ENCODE measurements at places on chromosomes 13 and 19.

DNA sequence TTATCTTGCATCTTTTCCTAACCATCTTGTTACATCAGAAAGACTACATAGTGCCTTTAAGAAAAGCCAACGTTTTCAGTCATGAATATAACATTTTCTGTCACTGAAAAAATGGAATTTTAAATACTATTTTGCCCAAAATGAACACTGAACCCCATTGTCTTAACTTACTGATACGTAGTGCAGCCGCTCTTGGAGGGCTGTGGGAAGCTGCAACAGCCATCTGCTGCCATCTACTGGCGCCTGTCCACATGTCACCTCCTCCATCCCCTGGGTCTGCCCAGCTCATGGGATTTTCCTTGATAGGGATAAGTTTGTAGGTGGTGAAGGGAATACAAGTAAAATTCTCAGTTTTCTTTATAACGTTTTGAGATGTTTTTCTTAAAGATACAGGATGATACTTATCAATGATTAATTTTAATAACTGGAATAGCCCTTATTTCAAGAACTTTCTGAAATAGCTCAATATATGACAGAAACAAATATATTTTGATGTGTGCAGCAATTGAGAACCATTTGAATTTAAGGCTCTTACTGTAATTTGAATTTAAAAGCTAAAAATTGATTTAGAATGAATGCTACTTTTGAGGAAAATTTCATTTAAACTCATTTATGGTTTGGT is 73.7 kb downstream of the GGACT start:
- no peaks in the 10 kb centered on the region for H3K4me1 ChIP-seq
- no peaks in the 10 kb centered on the region for H3K27me3 ChIP-seq
- peak; percentile 76 for DNase-seq

- H3K27ac ChIP-seq = peak overlapping the region; percentile 68
- DNase-seq = peak; percentile 40
- peaks cover 32% of the 10 kb centered on the region for H3K4me1 ChIP-seq
- no peak overlapping the region for H3K4me3 ChIP-seq
- no peaks in the 10 kb centered on the region for H3K36me3 ChIP-seq
Measured at GRCh38 chr19:44684892-44685863, 13.8 kb upstream of the CEACAM16 start.

DNA sequence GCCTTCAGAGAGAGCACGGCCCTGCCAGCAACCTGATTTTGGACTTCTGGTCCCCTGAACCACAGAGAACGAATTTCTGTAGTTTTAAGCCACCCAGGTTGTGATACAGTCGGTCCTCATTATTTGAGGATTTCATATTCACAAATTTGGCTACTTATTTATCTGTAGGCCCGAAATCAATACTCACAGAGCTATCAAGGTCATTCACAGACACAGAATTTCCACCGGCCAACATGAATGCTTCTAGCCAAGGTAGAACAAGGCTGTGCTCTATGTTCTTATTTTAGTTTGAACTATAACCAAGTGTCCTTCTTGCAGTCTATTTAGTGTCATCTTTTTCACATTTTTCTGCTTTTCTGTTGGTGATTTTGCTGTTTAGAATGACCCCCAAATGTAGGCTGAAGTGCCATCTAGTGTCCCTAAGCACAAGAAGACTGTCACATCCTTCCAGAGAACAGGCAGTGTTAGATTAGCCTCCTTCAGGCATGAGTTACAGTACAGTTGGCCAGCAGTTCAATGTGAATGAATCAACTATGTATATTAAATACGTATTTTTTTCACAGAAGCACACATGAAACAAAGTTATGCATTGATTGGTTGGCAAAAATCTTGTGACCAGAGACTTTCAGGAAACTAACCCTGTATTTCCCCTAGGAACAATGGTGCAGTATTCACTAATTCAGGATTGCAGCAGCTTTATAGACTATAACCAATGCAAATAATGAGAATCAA is 63.5 kb downstream of the C13orf42 start:
- DNase-seq = no peak
- H3K27ac ChIP-seq = no peak overlapping the region
- H3K4me3 ChIP-seq = no peak overlapping the region
- no peaks in the 10 kb centered on the region for H3K27me3 ChIP-seq
- H3K4me1 ChIP-seq = no peaks in the 10 kb centered on the region

DNA sequence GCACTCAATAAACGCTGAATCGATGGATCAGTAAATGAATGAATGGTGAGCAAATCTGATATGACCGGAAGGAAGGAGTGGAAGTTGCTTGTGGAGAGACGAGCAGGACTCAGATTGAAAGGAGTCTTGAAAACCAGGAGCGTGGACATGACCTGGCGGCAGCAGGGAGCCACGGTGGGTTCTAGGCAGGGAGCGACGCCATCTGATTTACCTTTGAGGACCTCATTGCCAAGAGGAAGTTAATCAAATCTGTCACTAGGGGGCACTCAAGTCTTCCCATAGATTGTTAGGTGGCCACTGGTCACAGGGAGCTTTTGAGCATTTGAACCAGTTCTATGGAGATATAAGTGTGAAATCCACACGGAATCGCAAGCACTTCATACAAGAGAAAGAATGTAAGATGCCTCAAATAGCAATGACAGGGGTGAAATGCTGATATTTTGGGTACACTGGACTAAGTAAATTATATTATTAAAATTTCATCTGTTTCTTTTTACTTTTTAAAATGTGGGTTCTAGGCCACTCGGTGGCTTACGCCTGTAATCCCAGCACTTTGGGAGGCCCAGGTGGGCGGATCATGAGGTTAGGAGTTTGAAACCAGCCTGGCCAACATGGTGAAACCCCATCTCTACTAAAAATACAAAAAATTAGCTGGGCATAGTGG is 9.2 kb upstream of the FBN3 start:
- peaks cover 14% of the 10 kb centered on the region for H3K4me1 ChIP-seq
- H3K27me3 ChIP-seq = no peaks in the 10 kb centered on the region
- DNase-seq = peak; percentile 72
- H3K27ac ChIP-seq = no peak overlapping the region

DNA sequence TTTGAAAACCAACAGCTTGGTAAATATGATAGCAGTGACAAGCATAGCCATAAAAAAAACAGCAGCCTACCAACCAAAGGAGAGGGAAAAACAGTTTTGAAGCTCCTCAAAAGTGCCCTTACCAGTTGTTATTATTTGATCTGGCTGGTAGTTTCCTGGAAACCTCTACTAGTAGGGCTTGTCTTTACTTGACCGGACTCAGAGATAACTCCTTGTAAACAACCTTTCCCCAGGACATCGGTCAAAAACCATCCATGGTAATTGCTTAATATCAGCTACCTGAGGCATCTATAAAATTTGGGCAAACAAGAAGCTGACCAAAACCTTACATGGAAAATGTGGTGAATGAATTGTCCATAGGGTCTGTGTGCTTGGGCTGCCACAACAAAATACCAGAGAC is 210.9 kb downstream of the FGF14 start:
- H3K4me3 ChIP-seq = no peak overlapping the region
- no peaks in the 10 kb centered on the region for H3K4me1 ChIP-seq
- H3K27me3 ChIP-seq = no peaks in the 10 kb centered on the region
- H3K36me3 ChIP-seq = no peaks in the 10 kb centered on the region
- H3K27ac ChIP-seq = no peak overlapping the region

- H3K27me3 ChIP-seq = no peaks in the 10 kb centered on the region
- DNase-seq = no peak
- H3K4me3 ChIP-seq = no peak overlapping the region
- no peaks in the 10 kb centered on the region for H3K4me1 ChIP-seq
Measured at GRCh38 chr19:29145756-29146155, 67.2 kb downstream of the UQCRFS1 start.

- H3K27ac ChIP-seq = peak overlapping the region; percentile 98
- H3K4me1 ChIP-seq = peaks cover 70% of the 10 kb centered on the region
- H3K27me3 ChIP-seq = no peaks in the 10 kb centered on the region
- peak overlapping the region; percentile 93 for H3K4me3 ChIP-seq
- H3K36me3 ChIP-seq = peaks cover 4% of the 10 kb centered on the region
- DNase-seq = peak; percentile 73
Measured at GRCh38 chr19:6740589-6741343, 1.3 kb downstream of the TRIP10 start.

GRCh38 chr13:51999510-51999911 is 11.7 kb downstream of the ATP7B start:
- DNase-seq = peak; percentile 81
- H3K4me1 ChIP-seq = peaks cover 30% of the 10 kb centered on the region
- H3K27me3 ChIP-seq = no peaks in the 10 kb centered on the region
- no peak overlapping the region for H3K4me3 ChIP-seq
- no peaks in the 10 kb centered on the region for H3K36me3 ChIP-seq
- no peak overlapping the region for H3K27ac ChIP-seq

DNA sequence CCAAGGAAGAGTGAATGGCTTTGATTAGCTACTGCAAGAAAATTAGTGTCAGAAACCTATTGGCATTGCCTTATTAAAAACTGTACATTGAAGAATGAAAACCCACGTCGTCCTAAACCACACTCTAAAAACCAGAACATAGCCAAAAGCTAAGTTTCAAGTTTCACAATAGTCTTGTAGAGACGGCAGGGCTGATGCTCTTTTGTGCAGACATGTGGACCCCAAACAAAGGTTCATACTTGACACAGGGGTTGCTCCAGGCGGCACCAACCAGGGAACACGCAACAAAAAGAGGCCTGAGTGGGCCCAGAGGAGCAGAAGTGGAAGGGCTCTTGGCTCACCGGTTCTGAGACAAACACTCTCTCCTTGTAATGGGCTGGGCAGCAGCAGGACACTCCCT is 28.6 kb upstream of the MIR17HG start:
- no peak overlapping the region for H3K4me3 ChIP-seq
- H3K27me3 ChIP-seq = peaks cover 50% of the 10 kb centered on the region
- no peaks in the 10 kb centered on the region for H3K4me1 ChIP-seq

- DNase-seq = no peak
- H3K36me3 ChIP-seq = no peaks in the 10 kb centered on the region
- no peaks in the 10 kb centered on the region for H3K4me1 ChIP-seq
Measured at GRCh38 chr13:81987159-81987558, 1646.2 kb upstream of the SPRY2 start.

GRCh38 chr13:66341635-66342377 is 888.3 kb downstream of the PCDH9 start:
- H3K4me1 ChIP-seq = no peaks in the 10 kb centered on the region
- no peaks in the 10 kb centered on the region for H3K36me3 ChIP-seq
- no peak overlapping the region for H3K4me3 ChIP-seq

GRCh38 chr19:9875796-9876195 is 40.7 kb downstream of the PIN1 start:
- no peaks in the 10 kb centered on the region for H3K4me1 ChIP-seq
- H3K27ac ChIP-seq = no peak overlapping the region
- H3K4me3 ChIP-seq = no peak overlapping the region
- H3K36me3 ChIP-seq = no peaks in the 10 kb centered on the region
- H3K27me3 ChIP-seq = peaks cover 10% of the 10 kb centered on the region

DNA sequence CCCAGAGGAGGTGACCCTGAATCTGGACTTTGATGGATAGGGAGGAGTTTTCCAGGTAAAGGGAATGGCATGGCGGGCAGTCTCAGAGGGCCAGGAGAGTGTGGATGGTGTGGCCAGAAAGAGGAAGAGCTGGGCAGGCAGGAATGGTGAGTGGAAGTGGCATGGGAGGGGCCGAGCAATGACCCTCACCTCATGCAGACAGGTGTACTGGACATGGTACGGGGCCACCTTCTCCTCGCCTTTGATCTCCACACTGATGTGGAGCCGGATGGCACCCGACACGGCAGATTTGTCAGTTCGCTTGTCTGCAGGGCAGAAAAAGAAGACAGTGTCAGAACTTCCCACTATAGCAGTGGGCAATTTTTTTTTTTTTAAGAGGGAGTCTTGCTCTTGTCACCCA is 45.5 kb downstream of the UNC13A start:
- DNase-seq = no peak
- H3K4me3 ChIP-seq = no peak overlapping the region
- H3K27me3 ChIP-seq = no peaks in the 10 kb centered on the region
- no peaks in the 10 kb centered on the region for H3K4me1 ChIP-seq
- H3K36me3 ChIP-seq = no peaks in the 10 kb centered on the region

GRCh38 chr13:35695448-35695770 is 218.9 kb upstream of the MAB21L1 start:
- no peaks in the 10 kb centered on the region for H3K36me3 ChIP-seq
- no peak for DNase-seq
- H3K4me1 ChIP-seq = no peaks in the 10 kb centered on the region
- H3K27ac ChIP-seq = no peak overlapping the region
- no peak overlapping the region for H3K4me3 ChIP-seq
- no peaks in the 10 kb centered on the region for H3K27me3 ChIP-seq

DNA sequence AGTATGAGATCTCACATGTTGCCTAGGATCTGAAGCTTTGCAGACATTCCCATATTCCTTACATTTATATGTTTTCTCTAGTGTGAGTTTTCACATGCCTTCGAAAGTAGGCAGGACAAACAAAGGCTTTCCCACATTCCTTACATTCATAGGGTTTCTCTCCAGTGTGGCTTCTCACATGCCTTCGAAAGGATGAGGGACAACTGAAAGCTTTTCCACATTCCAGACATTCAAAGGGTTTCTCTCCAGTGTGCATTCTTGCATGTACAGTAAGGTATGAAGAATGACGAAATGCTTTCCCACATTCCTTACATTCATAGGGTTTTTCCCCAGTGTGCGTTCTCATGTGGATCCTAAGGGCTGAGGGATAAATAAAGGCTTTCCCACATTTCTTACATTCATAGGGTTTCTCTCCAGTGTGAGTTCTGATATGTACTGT is 14.2 kb downstream of the ZNF699 start:
- no peak for DNase-seq
- no peaks in the 10 kb centered on the region for H3K27me3 ChIP-seq
- H3K4me1 ChIP-seq = no peaks in the 10 kb centered on the region
- H3K36me3 ChIP-seq = peaks cover 89% of the 10 kb centered on the region

- peak; percentile 87 for DNase-seq
- H3K4me1 ChIP-seq = peaks cover 11% of the 10 kb centered on the region
- H3K36me3 ChIP-seq = peaks cover 8% of the 10 kb centered on the region
- no peaks in the 10 kb centered on the region for H3K27me3 ChIP-seq
- H3K4me3 ChIP-seq = peak within 1 kb of the TSS; percentile 98
Measured at GRCh38 chr19:57527136-57527881, at the start of gene ZNF549. Gene ZNF549 (plus strand): TSS chr19:57527356. CDS start chr19:57527574, 218 bp downstream.

- no peaks in the 10 kb centered on the region for H3K36me3 ChIP-seq
- H3K27ac ChIP-seq = no peak overlapping the region
- no peaks in the 10 kb centered on the region for H3K4me1 ChIP-seq
Measured at GRCh38 chr19:31955884-31956283, 389.5 kb upstream of the ZNF507 start.

DNA sequence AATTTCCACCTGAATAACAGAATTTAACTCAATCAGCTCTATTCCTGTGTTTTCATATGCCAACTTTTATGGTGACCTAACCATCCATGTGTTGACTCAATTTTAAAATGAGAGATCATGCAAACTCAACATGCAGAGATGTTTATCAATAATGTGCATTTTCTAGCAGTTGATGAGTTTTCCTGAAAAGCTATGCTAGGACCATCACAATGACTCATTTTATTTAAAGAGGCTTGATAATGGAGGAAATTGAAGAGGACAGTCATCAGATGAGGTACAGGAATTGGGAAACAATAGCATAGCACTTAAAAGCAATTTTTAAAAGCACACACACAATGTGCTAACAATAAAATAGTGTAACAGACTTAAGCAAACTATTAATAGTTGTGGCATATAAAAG is 127.1 kb downstream of the VWA8 start:
- DNase-seq = no peak
- H3K4me1 ChIP-seq = peaks cover 16% of the 10 kb centered on the region
- no peak overlapping the region for H3K27ac ChIP-seq
- H3K27me3 ChIP-seq = no peaks in the 10 kb centered on the region
- H3K4me3 ChIP-seq = no peak overlapping the region

- no peaks in the 10 kb centered on the region for H3K36me3 ChIP-seq
- H3K4me3 ChIP-seq = no peak overlapping the region
- H3K27me3 ChIP-seq = peaks cover 9% of the 10 kb centered on the region
- H3K4me1 ChIP-seq = no peaks in the 10 kb centered on the region
- no peak for DNase-seq
Measured at GRCh38 chr13:78820541-78820940, 161.6 kb upstream of the OBI1 start.
